ENCODE measurements at places on chromosomes 12 and 14.

- DNase-seq: no peak
These were observed 48.2 kb downstream of the CALM1 start for GRCh38 chr14:90445011-90445410.

GRCh38 chr12:110704750-110705149 lies 15.8 kb upstream of the HVCN1 start:
- DNase-seq: no peak

- no peak for DNase-seq
These were observed 33.9 kb downstream of the ACTN1 start for GRCh38 chr14:68945190-68945584.

GRCh38 chr12:51959211-51959610 lies 7.7 kb downstream of the ACVR1B start:
- DNase-seq: no peak

DNA sequence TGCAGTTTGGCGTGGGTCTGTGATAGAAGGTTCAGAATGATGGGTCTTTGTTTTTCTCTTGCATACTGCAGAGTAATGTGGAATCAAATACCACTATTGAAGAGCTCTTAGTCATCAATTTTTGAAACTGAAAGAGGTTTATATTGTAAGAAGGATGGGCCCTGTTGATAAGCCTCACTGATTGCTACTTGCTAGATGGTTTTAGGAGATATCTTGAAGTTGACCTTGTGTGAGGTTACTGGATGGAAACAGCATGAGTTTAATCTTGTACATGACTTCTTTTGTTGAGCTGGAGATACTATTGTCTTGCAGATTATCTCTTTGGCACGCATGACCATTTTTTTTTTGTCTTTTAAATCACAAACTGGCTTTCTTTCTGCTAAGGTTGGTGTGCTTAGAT lies 13.8 kb downstream of the BICD1 start:
- no peak for DNase-seq

DNA sequence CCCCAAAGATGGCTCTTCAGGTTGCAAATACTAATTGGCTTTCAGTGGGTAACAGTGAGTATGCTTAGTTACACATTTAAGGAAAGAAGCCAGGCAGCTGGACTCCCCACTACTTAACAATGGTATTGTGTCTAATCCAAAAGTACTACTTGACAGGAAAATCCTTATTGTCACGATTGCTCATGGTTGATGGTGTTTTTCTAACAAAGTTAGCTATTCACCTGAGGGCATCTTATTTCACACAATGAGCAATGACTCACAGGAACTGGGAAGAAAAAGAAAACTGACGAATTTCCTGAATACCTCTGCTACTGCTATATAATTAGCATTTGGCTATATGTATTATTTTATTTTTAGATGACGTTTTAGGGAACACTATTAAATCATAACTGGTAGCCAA lies 33.4 kb upstream of the ALG10 start:
- DNase-seq: no peak

GRCh38 chr12:83954071-83954789 lies 958.4 kb downstream of the SLC6A15 start:
- no peak for DNase-seq

- DNase-seq: no peak
These were observed 180.9 kb upstream of the PDE3A start for GRCh38 chr12:20187456-20187855.

DNA sequence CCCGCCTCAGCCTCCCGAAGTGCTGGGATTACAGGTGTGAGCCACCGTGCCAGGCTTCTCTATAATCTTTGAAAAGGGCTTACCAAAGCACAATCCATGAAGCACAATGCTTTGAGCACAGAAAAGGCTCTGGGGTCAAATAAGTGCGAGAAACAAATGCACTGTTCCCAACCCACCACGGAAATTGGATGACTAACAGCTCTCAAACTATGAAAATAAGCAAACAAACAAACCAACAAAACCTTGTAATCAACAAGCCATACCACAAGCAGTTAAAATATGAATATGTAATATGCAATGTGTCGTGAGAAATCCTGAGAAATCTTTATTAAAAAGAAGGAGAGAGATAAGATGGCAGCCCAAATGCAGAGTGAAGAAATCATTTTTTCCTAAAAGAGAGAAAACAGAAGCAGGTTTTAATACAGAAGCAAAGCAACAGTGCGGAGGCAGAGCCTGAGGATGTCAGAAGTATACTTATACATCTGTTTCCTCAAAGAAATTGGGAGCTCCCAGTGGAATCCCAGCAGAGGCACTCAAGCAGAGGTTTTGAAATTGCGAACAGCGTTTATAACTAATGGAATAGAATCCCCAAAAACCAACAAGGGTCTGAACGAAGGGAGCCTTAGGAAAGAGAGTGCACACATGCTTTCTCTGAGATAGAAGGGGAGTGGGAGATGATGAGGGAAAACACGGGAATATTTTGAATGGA lies 17.1 kb downstream of the SMCO2 start:
- DNase-seq: no peak

DNA sequence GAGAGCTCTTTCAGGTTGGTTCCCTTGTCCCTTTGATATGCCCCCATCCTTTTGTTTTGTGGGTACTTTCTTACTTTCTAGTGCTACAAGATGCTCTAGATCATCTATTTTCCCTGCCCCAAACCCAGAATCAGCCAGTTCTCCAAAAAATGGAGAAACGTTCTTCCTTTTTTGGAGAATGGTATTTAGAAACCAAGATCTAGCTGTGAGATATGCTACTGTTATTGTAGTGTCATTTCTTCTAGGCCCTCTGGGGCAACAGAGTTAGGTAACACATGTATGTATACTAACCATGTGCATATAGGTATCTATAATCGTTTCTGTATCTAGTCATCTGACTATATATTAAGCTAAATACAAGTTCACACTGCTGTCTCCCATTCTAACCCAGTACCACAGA lies 6.9 kb upstream of the IGFBP6 start:
- no peak for DNase-seq

DNA sequence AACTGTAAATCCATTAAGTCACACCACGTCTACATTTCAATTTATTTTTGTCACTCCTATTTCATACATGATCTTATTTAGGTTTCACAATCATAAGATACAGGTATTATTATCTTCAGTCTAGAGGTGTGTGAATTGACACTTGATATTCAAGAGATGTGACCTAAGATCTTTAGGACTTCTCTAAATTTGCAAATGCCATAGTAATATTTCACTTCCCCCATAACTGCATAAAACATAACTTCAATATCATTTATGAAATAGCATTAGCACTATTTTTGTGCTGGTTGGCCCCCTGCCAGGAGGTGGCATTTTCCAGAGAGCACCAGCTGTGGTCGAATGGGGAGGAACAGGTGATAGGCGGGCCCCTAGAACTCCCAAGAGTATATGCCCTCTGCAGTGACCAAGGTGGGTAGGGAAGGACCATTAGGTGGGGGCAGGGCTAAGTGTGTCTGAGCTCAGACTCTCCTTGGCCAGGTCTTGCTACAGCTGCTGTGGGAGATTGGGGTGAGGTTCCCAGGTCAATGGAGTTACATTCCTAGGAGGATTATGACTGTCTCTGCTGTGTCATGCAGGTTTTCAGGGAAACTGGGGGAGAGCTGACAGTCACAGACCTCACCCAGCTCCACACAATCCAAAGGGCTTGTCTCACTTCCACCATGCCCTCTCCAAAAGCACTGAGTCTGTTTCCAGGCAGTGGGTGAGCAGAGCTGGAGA lies 49.2 kb upstream of the ERGIC2 start:
- no peak for DNase-seq

DNA sequence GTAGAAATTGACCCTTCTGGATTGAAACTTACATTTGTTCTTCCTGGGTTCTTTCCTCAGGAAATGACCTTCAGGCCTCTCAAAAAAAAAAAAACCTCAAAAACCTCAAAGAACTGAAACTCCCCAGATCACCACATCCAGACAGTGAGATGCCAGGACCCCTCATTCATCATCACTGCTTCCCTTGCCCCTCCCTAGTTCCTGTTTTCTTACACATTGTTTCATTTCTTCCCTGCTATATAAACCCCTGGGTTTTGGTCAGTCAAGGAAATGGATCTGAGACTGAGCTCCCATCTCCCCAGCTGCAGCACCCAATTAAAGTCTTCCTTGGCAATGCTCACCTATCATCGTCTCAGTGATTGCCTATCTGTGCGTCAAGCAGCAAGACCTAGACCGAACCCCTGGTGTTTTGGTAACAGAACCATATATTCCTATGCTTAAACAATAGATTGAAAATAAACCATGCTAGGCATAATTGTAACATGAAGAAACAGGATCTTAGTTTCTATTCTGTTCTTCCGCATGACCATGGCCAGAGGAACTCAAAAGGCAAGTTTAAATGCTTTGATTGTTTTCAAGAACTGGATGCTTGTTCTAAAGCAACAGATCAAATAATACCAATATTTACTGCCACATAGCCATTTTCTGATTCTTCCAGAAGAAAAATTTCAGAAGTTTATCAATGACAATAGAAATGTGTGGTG lies 108.0 kb upstream of the MAX start:
- no peak for DNase-seq

- no peak for DNase-seq
These were observed 6.2 kb upstream of the GPX2 start for GRCh38 chr14:64948612-64949210.

DNA sequence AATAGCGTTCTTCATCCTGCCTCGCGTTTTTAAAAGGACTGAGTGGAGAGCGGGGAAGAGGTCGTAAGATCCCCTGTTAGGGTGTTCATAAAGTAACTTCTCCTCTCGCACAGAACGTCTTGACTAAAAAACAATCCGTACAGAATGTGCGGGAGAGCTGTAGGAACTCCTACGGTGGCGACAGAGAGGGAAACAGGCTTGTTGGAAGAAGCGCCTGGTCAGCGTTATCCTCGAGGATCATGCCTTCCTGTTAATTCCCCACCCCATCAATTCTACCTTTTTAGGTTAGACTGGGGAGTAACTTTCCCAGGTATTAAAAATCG lies 399 bp upstream of the WASHC4 start:
- no peak for DNase-seq

GRCh38 chr12:116390401-116391335 lies 113.2 kb upstream of the MED13L start:
- DNase-seq: no peak

GRCh38 chr12:67925552-67925951 lies 63.7 kb upstream of the IFNG-AS1 start:
- no peak for DNase-seq

DNA sequence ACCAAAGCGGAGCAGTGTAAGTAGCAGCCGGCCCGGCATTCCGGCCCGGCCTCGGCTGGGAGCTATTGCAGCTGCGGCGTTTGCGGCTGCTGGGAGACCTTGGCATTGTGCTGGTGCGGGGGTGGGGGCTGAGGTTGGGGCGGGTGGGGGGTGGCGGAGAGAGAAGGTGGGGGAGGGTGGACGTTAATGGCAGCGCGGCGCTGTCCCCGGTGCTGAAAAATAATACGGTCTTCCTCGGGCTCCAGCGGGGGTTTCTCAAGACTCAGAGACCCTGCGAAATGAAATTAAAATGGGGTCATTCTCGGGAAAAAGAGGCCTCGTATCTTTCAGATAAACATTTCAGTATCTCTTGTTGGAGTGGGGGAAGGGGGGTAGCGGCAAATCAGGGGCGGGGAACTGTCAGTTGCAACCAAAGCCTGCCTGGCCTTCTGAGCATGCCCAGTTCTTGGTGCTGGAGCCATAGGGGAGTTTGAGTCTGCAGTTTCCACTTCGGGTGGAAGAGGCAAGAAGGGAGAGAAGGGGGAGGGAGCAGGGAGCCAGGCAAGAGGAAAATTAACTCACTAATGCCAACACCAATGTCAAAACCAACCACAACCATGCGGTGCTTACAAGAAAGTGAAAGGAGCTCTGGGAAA lies 414 bp downstream of the UNC79 start:
- DNase-seq: no peak

- no peak for DNase-seq
These were observed 375.1 kb downstream of the BMP4 start for GRCh38 chr14:53581504-53581903.
